Skin of body (tissue), 3 donors: ENCODE measurements at places on chromosomes 12 and 14. TPM values are rescaled to one million over a fixed set of nuclear protein-coding genes. Genes with fewer than 3 reads are reported as not detected.
A peak's percentile ranks its signal among the peaks of the same experiment; 100 is the strongest.

GRCh38 chr12:2447861-2448260, 346.9 kb upstream of the FKBP4 start:
- DNase-seq: no peak

- no peak for DNase-seq
Observed at GRCh38 chr14:73695997-73696396, 18.2 kb downstream of the PNMA1 start.

Gene TAS2R10
- 1.7 TPM for total RNA-seq

Gene CCDC177
- total RNA-seq: not detected

Gene NPAS3
- 3.8 TPM for total RNA-seq

DNA sequence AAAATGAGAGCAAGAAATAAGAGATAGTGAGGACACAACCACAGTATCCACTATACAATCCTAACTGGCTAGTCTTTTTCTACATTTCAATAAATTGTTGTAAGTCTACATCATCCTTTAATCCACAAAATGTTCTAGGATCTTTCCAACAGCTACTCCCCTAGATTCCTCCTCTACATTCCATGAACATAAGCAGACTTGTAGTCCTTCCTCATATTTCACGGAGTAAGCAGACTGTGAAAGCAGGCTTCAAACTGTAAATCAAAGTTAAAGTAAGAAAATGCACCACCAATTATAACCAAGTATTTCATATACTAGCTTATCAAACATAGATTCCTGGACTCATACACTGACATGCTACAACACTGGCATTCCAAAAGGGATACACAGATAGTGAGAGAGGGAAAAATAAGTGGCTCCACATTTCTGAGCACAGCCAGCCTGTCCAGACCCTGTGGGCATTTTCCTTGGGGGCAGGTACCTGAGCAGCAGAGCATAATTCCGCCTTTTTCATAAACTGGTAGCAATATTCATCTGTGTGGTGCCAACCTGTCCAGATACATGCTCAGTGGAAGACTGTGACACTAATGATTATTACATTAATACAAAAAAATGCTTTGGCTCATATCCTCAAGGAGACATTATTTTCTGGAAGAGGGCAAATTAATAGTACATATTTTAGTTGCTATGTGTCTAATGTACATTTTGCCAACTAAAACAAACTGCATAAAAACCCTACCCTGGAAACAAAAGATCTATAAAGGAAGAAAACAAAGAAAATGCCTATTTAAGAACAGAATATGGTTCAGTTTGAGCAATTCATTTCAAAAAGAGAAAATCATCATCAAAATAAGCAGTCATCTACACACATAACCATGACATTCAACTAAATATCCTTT, 113.3 kb upstream of the FSCB start:
- DNase-seq: peak; percentile 19
